ENCODE measurements at places on chromosomes 3 and 15.

GRCh38 chr3:7106635-7107034, 245.7 kb downstream of the GRM7 start:
- DNase-seq: no peak

DNA sequence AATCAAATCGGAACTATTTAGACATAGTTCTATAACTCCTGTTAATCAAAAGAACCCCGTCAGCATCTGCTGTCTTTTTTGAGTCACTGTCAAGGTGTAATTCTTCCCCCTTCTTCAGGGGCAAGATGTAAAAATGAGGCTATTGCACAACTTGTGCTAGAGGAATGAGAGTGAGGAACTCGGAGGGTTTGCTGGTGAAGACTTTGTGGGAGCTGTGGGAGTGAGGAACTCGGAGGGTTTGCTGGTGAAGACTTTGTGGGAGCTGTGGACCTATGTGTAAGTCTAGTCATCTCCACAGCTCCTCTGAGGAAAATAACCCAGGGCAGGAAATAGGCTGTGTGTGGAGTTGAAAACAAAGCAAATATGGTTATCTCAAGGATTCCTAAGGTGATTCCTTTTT, 2.5 kb upstream of the CERS3 start:
- no peak for DNase-seq

GRCh38 chr3:116743062-116743461, 33.5 kb downstream of the TUSC7 start:
- no peak for DNase-seq

GRCh38 chr15:62966294-62967078, 76.1 kb upstream of the TPM1 start:
- DNase-seq: no peak

GRCh38 chr3:64518496-64518895, 169.3 kb downstream of the ADAMTS9 start:
- no peak for DNase-seq

DNA sequence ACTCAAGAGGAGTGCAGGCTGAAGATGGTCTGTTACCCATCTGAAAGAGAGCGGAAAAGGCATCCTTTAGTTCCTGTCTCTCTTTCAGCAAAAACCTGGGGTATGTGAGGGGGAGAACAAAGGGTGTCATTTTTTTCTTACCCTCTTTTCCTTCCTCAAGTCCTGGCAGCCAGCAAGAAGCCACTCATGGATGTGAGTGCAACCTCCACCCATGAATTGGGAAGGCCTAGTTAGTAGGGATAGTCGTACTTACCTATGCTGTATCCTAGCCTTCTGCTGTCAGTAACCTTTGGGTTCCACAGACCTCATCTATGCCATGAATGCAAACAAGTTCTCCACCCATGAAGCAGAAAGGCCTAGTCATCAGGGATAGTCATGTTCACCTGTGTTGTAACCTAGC, 472.8 kb downstream of the ZIC1 start:
- DNase-seq: no peak

DNA sequence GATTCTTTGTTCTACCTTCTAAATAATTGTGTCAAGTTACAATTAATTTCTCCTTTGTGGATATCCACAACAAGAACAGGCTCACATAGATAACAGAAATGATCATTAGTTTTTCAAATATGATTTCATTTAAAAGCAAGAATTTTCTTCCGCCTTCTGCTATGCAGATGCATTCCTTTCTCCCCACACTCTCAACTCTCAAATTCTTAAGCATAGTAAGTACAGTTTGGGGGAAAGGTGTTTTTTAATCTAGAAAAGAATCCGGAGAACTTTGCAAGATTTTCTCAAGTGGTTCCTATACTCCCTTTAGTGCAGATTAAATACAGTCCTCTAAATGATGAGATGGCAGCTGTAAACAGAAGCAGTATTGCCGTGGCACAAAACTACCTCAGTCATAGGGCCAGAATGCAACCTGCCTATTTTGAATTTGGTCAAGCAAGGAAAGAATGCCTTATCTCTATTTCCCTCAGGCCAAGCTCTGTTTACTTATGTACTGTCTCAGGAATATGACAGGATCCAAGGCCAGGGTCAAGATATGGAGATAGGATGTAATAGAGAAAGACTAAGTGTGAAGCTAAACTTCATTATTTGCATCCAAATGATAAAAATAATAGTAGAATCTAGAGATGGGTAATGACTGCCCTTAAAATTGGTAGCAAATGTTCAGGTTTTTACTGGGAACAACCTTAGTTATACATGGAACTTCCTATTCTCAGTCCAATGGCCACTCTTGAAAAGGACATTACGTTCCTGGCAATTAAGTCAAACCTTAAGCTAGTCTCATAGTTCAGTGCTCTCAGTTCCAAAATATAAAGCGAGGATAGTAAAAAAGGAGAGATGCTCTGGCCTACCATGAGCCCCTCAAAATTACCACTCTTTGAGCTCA, 77.3 kb upstream of the PHLDB2 start:
- DNase-seq: no peak

DNA sequence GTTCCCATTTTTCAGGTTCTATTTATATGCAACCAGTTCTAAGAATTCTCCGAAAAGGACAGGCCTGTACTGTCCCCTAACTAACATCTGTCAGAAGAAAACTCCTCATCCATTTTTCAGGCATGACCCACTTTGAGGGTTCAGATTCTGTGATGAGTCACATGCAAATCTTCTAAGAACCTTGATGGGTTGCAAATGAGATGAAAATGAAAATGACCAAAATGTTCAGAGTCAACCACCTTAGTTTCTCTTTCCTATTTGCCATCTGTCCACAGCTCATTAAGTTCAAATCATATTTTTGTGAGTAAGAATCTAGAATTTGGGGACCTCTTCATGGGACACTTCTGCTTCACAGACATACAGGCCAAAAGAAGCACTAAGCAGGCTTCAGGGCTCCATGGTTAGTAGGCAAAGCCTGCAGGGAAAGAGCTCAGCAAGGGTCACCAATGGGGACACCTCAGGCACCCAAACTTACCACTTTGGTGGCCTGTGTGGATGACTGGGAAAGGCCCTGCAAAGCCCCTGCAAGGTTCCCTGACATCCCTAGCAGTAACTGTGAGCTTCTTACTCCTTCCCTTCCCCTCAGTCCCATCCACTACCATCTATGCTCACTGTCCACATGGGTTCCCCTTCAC, 122.0 kb downstream of the WDR76 start:
- peak; percentile 12 for DNase-seq

DNA sequence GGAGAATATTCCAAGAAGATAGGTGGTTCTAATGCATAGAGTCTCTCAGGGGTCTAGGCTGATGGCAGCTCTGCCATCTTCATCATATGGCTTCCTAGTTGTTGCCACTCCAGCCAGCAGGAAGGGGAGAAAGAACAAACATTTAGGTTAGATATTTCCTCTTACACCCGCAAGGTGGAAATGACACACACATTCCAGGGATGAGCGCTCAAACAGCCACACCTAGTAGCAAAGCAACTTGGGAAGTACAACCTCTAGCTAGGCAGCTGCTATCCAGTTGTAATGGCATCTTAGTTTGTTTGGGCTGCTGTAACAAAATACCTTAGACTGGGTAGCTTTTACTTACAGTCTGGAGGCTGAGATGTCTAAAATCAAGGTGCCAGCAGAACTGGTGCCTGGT, 51.9 kb upstream of the ADAMTSL3 start:
- no peak for DNase-seq

DNA sequence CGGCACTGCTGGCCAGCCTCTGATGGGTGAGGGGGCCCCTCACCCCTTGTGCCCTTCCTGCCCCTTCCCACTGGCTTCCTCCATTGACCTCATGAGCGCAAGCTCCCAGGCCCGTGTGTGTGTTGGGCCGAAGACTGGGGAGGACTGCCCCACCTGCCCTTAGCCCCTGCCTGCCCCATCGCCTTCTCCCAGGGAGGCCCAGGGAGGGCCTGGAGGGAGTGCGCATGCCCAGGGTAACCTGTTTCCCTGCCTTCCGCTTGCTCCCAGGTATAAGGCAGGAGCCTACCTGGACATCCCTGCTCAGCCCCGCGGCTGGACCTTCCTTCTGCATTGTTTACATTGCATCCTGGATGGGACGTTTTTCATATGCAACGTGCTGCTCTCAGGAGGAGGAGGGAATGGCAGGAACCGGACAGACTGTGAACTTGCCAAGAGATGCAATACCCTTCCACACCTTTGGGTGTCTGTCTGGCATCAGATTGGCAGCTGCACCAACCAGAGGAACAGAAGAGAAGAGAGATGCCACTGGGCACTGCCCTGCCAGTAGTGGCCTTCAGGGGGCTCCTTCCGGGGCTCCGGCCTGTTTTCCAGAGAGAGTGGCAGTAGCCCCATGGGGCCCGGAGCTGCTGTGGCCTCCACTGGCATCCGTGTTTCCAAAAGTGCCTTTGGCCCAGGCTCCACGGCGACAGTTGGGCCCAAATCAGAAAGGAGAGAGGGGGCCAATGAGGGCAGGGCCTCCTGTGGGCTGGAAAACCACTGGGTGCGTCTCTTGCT, 8.8 kb downstream of the DLL4 start:
- DNase-seq: no peak

DNA sequence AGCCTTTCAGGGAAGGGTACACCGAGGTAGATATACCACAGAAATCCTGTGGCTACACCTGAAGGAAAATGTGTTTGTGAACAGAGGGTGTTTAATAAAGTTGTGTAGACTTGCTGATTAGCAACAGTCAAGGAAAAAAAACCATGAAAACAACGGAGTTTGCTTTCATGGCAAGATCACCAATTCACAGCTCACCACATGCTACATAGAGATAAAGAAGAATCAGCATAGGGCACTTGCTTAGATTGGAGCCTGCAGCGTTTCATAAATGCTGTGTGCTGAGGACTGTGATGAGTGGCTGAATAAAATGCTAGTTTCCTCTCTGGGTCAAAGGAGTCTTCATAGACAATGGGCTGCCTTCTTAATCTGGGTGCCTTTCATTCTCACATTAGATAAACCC, 257.6 kb downstream of the SLC9A9 start:
- DNase-seq: no peak

- no peak for DNase-seq
Measured at GRCh38 chr15:63261311-63261710, 16.1 kb upstream of the APH1B start.

DNA sequence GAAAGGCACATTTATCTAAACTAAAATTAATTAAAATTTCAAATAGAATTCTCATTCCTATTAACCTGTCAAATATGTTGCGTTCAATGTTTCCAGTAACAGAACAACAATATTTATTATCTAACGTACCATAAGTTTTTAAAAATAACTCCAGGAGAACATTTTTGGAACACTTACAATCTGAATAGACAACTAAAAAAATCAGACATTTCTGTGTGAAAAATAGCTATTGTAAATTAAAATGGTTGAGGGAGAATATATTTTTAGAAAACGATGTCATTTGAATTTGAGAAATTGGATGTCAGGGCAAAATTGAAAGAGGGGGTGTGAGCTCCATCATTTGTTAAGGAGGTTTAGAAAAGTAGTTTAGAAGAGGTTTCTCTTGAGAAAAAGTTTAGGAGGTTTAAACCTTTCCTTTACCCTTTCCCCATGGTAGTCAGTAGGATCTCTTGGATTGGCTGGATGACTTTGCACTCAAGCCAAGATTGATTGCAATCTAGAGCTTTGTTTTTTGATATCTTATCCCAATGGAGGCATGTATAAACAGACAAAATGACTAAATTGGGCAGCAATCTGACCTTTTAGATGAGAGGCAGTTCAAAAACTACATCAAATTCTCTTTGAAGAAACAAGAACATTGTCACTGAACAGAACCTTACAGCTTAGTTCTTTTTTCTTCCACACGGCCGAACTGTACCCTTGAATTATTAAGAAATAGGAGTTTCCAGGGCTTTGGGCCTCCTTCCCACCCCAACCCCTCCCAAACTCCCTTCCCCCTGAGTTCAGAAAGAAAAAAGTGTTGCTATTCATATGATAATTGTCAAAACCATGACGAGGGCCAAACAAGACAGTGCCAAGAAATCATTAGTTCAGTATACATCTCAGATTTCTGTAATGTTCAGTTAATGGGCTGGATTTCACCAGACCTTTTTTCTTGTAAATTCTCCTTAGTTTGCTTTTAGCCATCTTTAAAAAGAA, 79.7 kb upstream of the CDIN1 start:
- no peak for DNase-seq

- DNase-seq: peak; percentile 69
Measured at GRCh38 chr3:183428447-183429211, at the start of gene MCF2L2. Gene MCF2L2 (minus strand): TSS chr3:183428619. CDS start chr3:183427977, 642 bp downstream.

GRCh38 chr3:185421577-185422232, 58.8 kb downstream of the MAP3K13 start:
- DNase-seq: no peak

DNA sequence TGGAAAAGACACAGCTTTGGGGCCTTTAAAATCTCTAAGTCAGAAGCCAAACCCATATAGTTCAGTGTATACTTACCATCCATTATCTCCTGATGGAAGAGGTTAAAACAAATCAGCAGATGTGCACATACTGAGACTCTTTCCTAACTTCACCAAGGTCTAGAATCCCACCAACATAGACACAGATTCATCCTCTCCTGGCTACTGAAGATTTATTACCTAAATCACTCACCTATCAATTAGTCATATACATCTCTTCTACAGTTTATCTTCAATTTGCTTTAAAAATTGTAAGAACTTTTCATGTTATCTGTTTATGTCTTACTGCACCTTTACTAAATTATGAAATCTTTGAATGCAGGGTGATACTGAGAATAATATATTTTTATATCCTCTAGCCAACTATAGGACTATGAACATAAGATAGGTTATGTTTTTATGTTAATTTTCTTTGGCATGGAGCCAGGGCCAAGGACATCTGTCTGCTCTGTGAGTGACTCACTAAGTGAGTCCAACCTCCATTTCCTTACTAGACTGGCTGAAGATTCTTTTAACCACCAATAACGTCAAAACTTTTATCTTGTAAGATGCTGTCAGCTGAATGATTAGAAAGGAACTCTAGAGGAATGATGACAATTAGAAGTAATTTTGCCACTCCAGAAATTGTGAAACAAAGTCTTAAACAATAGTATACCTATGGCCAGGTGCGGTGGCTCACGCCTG, 397.6 kb downstream of the FOXP1 start:
- no peak for DNase-seq

DNA sequence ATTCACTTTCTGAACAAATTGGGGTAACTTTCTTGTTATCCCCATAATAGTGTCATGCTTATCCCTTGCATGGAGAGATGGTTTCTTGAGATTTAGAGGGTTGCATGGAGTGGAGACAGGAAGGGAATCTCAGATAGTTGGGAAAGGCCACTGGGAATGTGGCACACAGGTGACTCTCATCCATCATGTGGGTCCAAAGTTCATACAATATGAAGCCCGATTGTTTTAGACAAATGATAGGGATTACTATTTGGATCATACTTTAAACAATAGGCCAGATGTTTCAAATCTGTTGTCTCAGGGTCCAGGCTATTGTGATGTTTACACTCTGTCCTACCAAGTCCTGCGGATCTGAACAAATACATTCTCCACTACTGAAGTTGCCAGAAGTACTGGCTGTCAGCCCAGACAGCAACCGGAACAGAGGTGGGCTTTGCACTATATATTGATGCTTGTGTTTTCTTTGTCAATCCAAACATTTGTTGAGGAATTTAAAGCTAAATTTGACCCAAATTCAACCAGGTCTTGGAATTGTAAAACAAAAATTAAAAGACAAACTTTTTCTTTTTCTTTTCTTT, 39.2 kb upstream of the NMNAT3 start:
- DNase-seq: no peak

Data from B cell (primary cell).